ENCODE measurements at places on chromosomes 3 and 15.

DNA sequence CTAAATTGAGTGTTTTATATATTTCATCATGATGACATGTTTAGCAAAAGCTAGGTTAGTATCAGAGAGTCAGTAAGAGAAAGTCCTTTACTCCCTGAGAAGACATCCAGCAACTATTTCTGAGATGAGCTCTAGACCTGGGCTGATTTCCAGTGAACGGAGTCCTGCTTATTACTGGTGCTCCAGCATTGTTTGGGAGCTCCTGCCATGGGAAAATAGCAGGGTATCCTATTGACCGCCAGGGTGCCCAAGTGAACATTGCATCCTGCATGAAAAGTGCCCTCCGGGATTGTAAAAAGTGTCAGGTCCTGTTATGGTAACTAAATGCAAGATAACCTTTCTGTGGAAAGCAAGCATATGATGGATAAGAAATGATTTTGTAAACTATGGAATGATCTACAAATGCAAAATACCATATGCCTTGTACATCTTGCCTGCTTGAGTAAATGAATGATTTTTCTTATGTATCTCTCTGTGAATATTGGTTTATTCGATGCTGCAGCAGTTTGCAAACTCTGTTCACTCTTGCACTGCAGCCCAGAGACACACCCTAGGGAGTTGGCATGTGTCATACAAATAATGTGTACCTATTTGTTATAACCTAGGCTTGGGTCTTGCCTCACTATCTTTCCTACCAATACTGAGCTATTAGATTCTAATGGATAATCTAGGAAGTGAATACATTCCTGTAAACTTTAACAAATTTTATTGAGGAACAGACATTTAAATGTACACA, 96.7 kb downstream of the IL5RA start:
- DNase-seq: no peak

DNA sequence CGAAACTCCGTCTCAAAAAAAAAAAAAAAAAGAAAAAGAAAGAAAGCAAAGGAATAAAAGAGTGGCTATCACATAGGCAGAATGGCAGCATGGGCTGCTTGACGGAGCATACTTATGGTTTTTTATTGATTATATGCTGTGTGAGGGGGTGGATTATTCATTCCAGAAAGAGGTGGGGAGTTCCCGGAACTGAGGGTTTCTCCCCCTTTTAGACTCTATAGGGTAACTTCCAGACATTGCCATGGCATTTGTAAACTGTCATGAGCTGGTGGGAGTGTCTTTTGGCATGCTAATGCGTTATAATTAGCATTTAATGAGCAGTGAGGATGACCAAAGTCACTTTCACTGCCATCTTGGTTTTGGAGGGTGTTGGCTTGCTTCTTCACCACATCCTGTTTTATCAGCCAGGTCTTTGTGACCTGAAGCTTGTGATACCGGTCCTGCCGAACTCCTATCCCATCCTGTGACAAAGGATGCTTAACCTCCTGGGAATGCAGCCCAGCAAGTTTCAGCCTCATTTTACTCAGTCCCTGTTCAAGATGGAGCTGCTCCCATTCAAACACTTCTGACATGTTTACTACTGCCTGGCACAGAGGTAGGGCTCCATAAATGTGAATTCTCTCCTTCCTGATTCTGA, 15.8 kb upstream of the ABHD17C start:
- no peak for DNase-seq

DNA sequence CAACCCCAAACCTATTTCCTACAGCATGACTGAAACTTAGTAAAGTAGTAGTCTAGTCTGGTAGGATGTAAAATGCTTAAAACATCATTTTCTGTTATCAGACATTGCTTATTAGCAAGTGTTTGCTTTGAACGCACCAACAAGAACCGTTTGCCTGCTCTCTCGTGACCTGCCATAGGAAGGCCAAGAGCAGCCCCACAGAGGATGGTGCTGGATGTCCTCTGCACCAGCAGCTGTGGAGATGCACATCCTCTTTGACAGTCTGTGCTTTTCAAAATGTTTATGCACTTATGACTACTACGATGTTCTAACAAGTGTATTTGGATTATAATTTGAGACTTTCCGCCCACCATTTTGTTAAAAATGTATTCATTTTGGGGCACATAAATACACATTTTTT, 59.6 kb downstream of the PDE8A start:
- no peak for DNase-seq

- no peak for DNase-seq
These were observed 493.9 kb upstream of the ZNF385D start for GRCh38 chr3:22244761-22245521.

DNA sequence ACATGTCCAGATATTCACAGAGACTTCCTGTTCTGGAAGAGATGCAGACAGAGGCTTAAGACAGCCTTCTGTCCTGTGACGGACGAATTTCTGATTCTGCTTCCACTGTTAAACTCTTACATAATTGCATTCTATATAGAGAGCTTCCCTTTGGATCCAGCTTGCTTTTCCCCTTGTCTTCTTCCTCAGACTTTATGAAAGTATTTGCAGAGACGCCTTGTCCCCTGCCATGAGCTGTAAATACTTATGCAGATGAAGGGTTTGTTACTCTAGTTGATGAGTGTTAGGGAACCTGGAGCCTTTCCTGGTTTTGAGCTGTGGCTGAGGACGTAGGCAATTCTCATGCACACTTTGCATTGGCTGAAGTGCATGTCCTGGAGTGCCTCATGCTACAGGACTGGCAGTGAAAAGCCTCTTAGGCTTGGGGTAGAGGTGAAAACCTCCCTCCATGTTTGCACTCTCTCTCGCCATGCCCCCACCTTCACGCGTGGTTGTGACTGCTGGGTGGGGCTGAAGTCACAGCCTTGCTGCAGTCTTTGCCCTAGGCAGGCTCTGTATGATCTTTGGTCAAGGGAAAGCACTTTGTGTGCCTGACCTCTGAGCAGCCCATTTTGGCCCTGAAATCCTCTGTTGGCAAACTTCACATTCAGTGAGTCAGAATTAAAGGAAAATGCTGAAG, 286.6 kb downstream of the PTPRG start:
- DNase-seq: no peak

DNA sequence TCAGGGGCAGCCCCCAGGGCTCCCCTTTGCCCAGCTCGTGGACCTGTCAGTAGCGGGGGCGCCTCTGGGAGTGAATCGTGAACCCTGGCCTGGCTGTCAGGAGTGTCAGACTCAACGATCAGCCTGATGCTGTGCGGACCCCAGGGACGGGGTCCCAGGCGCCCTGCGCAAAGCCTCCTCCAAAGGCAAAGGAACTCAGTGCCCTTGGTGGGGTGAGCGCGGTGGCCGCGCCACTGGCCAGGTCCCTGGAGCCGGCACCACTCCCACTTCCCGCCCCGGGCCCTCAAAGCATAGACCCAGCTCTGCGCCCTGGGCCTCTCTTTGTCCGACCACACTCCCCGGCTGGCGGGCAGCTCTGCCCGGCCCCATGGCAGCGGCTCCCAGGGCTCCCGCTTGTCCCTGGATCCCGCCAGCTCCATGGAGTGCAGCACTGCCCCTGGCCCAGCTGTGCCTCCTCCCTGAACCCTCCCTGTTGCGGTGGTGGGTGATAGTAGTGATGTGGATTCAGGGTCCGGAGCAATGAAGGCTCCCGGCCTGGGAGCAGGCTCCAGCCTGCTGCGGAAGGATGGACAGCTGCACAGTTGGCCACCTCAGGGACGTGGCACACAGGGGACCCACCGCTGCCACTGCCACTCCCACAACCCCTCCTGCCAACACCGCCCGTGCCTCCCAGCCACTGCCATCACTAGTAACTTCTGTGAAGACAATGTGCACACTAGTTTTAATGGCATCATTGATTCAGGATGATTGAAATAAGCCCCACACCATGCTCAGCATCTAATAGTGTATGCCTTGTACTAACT, 263.8 kb downstream of the ZBBX start:
- DNase-seq: no peak

GRCh38 chr15:53126144-53126543, 336.0 kb upstream of the ONECUT1 start:
- DNase-seq: no peak

GRCh38 chr3:10371789-10372188, 50.9 kb upstream of the SEC13 start:
- no peak for DNase-seq

DNA sequence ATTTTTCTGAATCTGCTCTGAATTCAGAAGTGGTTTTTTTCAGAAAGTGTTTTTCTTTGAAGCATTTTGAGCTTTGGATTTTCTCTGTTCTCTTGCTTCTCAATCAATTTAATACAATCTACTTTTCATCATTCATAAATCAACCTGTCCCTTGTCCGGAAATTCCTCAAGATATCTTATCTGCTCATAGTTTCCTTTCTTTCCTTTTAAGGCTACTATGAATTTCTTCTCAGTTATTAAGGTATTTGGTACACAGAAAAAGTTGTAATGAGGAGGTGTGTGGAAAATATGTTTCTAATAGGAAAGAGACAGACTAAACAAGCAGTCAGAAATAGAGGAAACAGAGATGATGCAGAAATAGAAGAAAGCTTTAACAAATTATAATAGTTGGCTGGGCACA, 14.4 kb downstream of the CGGBP1 start:
- no peak for DNase-seq

- DNase-seq: no peak
These were observed 98.4 kb upstream of the BHLHE40 start for GRCh38 chr3:4880850-4881249.

DNA sequence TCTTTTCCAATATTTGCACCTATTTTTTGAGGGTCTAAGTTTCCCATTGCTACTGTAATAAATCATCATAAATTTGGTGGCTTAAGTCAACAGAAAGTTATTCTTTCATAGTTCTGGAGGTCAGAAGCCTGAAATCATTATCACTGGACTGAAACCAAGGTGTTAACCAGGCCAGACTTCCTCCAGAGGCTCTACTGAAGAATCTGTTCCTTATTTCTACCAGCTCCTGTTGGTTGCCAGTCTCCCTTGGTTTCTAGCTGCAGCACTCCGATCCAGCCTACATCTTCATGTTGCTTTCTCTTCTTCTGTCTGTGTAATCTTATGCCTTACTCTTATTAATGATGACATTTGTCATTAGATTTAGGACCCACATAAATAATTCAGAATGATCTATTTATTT, 22.0 kb upstream of the ARPP21 start:
- DNase-seq: no peak

DNA sequence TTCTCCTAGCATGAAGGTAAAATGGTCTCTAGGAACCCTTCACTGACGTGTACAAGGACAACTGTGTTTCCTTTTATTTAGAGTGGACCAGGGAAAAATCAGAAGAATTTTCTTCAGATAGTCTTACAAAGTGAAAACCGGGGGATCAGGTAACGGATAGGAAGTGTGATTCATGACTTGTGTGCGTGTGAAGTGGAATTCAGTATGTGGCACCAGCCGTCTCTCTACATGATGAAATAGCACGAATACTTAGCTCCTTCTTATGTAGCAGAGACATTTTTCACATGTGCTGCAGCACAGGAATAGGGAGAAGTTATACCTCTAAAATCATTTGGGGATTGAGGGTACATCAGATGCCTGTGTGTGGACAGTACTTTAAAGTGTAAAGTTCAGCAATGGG, 159.2 kb downstream of the MEX3B start:
- DNase-seq: no peak

DNA sequence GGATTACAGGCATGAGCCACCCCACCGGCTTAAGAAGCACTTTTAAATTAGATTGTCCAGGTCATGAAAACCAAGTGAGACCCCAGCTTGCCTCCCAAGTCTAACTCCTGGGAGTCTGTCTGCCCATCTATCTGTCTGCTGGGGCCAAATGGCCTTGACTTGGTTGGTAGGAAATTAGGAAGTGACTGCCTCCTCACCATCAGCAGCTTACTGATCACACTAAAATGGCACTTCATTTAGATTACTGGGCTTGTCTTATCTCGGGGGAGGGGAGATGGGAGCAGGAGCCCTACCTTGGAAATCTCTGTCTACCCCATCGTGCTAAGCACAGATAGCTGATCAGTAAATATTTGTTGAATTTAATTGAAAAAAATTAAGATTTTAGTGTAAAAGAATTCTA, 5.6 kb upstream of the LRRC2 start:
- DNase-seq: no peak
